ENCODE measurements at places on chromosomes 7 and 10. TPM values are rescaled to one million over a fixed set of nuclear protein-coding genes. Genes with fewer than 3 reads are reported as not detected.

Gene TAS2R3
- not detected for total RNA-seq

Gene ITPRID1
- total RNA-seq, result not detected

Gene POU6F2
- not detected for total RNA-seq

Gene CDHR1
- 0.05 TPM for total RNA-seq

Gene GRID2IP
- not detected for total RNA-seq

Gene CD36
- total RNA-seq, result 9.4 TPM

Gene SLC13A1
- not detected for total RNA-seq

Gene STX1A
- total RNA-seq, result 5.1 TPM

Gene JAKMIP3
- total RNA-seq, result not detected

Gene COL13A1
- total RNA-seq, result 77.5 TPM

Gene MIOS
- total RNA-seq, result 24.9 TPM

Gene TMEM26
- not detected for total RNA-seq

Gene TFEC
- total RNA-seq, result 8.3 TPM

Gene NKX6-2
- total RNA-seq, result not detected

Gene PMS2
- total RNA-seq, result 12.5 TPM

Gene PON3
- total RNA-seq, result not detected

Gene FFAR4
- total RNA-seq, result not detected

Gene HOXA3
- total RNA-seq, result 11.0 TPM

Gene WIPF3
- total RNA-seq, result not detected

Gene MRLN
- total RNA-seq, result not detected

Gene OPALIN
- not detected for total RNA-seq

Gene LIPM
- total RNA-seq, result not detected

Gene LAMB1
- total RNA-seq, result 235 TPM

Gene NPY4R
- not detected for total RNA-seq

Gene PCDH15
- not detected for total RNA-seq

Gene FKBP6
- not detected for total RNA-seq

Gene TUBAL3
- 0.07 TPM for total RNA-seq

Gene GNGT1
- total RNA-seq, result not detected

Gene LMTK2
- 7.5 TPM for total RNA-seq

Gene KIAA1549
- 3.8 TPM for total RNA-seq

Gene WDFY4
- 3.5 TPM for total RNA-seq

Gene HOXA2
- 1.1 TPM for total RNA-seq

Gene RET
- 0.94 TPM for total RNA-seq

Gene C10orf143
- not detected for total RNA-seq

Gene PTPRZ1
- total RNA-seq, result not detected

Gene EGR2
- not detected for total RNA-seq

Gene AFAP1L2
- total RNA-seq, result 0.25 TPM

Gene OR2A2
- total RNA-seq, result not detected

Gene OGDHL
- not detected for total RNA-seq

Gene ENO4
- total RNA-seq, result not detected

Gene PRSS2
- not detected for total RNA-seq

Gene PPP1R9A
- total RNA-seq, result 0.74 TPM

Gene CALU
- 250 TPM for total RNA-seq

Gene CPN1
- not detected for total RNA-seq

Gene PRSS1
- total RNA-seq, result not detected

Gene IFIT1
- total RNA-seq, result 44.0 TPM

Gene VAX1
- not detected for total RNA-seq

Gene C10orf90
- not detected for total RNA-seq

Gene C10orf53
- total RNA-seq, result not detected

Gene NPSR1
- total RNA-seq, result not detected

Gene GIMAP8
- 16.7 TPM for total RNA-seq

Gene GNA12
- 30.9 TPM for total RNA-seq

Gene NOS3
- total RNA-seq, result 25.3 TPM

Gene MMRN2
- total RNA-seq, result 199 TPM

Measured in mammary microvascular endothelial cell (primary cell).